CD8-positive, alpha-beta memory T cell (primary cell): ENCODE measurements at places on chromosomes 16 and 17.
A peak's percentile ranks its signal among the peaks of the same experiment; 100 is the strongest.

DNA sequence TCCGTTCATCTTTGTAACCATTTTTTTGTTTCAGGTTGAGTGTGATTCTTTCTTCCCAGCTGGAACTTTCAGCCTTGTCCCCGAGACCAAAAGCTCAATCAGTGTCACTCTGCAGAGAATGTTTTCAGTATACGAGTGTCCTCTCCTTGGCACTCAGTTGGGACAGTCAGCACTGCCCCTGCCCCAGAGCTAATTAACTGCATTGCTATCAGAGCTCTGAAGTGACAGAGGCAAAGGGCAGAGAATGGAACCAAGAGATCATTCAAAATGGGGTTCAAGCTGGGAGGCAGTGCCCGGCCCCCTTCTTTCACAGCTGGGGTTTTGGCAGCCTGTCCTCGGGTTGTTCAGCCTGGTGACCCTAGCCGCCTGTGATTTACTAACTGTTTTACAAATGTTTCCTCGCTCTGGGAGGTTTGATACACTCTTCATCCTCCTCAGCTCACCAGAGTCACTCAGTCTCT is 195.9 kb upstream of the TBX2 start:
- no peak for DNase-seq

DNA sequence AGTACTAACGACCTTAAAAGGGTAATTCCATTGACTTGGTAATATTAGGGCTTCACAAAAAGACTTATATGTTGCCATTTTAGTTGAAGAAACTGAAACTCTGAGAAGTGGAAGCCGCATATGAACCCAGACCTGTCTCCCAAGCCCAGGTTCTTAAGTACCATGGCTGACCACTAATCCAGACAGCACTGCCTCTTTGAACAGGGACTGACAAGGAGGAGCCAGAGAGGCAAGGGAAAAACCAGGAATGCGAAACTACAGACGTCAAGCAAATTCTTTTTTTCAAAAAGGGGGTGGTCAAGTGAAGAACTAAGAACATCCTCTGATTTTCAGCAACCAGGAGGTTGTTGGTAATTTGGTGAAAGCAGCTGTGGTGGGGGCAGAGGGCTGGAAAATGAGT is 15.2 kb downstream of the CYB5D1 start:
- DNase-seq: no peak

GRCh38 chr17:43852571-43852970 is 5.6 kb downstream of the CD300LG start:
- no peak for DNase-seq

DNA sequence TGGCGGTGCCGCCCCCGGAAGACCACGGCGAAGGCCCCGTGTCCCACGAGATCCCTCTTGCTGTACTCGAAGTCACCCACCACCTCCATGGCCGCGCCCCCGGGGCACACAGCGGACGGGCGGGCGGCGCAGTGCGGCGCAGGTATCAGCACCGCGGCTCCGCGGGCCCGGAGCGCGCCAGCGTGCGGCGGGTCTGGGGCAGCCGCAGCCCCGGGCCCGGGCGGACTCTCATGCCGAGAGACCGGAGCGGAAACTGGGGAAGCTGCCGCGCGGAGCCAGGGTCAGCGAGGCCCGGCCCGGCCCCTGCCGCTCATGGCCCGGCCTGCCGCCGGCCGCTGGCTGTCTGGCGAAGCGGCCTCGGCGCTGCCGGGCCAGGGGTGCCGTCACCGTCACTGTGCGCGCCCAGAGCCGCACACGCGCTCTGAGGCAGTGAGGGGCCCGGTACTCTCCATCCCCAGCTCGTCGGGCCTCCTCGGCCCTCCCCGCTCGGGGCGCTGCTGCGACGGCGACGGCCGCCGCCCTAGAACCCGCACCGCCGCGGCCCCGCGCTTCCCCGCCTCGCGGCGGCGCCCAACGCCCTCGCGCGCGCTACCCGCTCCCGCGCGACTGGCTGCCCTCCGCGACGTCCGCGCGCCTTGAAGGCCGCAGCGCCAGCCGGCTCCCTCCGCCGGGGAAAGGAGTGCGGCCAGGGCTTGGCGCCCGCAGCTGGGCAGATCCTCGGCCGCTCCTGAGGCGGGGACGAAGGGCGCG is at the start of gene ULK2:
Gene ULK2, minus strand, starts transcription at position 608 of the 750 bp plus-strand sequence. Its CDS starts 519 bp downstream, at position 89.
- DNase-seq: peak; percentile 14

GRCh38 chr17:10229181-10229580 is 30.8 kb upstream of the GAS7 start:
- no peak for DNase-seq

- DNase-seq: peak; percentile 69
Measured at GRCh38 chr16:88455610-88456355, 2.7 kb downstream of the ZFPM1 start.

DNA sequence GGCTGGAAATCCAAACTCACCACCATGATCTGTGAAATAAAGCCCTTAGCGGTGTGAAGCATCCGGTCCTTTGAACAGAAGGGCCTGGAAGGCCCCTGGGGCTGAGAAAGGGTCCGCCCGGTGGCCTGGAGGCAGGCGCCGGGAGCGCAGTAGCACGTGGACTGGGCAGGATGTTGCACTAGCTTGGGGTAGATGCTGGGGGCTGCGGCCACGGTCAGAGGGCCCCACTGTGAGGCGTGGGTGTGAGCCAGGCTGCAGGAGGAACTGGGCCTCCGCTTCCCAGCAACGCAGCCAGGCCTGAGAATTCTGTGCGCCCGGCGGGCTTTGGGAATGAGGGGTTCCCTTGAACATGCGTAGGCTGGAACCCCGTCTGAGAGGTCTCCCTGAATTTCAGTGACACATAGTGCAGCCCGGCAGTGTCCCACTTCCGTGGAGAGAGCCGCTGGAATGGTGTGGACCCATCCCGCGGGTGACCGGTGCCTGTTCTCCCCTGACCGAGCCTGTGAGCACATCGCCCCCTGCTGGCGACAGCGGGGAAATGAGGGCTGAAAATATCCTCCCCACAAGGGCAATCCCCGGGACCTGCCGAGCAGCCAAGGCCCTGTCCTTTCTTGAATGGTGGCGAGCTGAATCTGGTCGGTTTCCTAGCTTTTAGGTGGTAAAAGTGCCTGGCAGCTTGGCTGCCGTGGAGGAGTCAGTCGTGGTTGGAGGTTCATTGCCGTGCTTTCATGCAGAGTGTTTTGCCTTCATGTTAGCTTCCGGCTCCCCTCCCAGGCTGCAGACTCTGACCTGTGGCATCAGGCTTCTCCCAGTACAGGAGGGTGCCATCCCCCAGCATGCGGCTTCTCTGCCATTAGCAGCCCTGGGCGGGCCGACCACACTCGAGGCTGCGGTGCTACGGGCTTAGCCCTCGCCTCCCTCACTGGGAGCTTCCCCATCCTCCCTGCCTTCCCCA is 43.8 kb downstream of the DNAJA2 start:
- peak; percentile 37 for DNase-seq

DNA sequence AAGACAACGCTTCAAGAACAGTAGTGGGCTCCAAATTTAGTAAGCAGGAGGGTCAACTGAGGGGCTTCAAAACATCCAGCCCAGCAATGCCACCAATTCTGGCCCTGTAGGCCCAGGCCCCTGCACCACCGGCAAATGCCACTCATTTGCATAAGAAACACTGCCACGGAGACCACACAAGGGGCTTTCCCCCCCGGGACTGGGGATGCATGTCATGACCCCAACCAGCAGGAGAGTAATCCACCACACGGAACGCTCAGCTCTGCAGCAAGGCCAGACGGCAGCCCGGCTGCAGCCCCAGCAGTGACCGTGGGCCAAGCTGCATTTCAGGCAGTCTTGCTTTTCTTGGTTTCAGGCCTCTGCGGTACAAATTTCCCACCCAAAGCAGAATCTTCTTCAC is 14.1 kb downstream of the TMEM11 start:
- no peak for DNase-seq

GRCh38 chr16:74455619-74456289 is 34.5 kb upstream of the CLEC18B start:
- no peak for DNase-seq

GRCh38 chr16:84692451-84693214 is 7.2 kb upstream of the USP10 start:
- no peak for DNase-seq

GRCh38 chr16:66372078-66372897 is 5.8 kb downstream of the CDH5 start:
- DNase-seq: no peak

- DNase-seq: no peak
Measured at GRCh38 chr17:83147280-83147679, 67.9 kb downstream of the METRNL start.

GRCh38 chr16:684961-685696 is 995 bp upstream of the JMJD8 start:
- no peak for DNase-seq

DNA sequence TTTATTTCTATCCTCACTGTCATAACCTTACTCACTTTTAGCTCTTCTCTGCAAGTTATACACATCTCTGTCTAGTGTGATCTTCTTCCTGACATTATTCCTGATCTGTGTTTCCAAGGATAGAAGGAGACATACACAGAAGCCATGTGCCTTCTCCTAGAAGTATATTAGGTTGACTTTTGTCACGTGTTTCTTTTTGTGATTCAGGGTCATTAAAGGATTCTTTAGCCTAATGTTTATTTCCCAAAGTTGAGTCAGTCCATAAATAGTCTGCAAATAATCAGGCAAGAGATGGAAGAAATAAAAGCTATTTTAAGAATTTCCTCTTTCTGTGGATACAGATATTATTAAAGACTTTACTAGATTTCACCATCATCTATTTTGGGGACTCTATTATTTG is 214.1 kb upstream of the GOT2 start:
- no peak for DNase-seq

DNA sequence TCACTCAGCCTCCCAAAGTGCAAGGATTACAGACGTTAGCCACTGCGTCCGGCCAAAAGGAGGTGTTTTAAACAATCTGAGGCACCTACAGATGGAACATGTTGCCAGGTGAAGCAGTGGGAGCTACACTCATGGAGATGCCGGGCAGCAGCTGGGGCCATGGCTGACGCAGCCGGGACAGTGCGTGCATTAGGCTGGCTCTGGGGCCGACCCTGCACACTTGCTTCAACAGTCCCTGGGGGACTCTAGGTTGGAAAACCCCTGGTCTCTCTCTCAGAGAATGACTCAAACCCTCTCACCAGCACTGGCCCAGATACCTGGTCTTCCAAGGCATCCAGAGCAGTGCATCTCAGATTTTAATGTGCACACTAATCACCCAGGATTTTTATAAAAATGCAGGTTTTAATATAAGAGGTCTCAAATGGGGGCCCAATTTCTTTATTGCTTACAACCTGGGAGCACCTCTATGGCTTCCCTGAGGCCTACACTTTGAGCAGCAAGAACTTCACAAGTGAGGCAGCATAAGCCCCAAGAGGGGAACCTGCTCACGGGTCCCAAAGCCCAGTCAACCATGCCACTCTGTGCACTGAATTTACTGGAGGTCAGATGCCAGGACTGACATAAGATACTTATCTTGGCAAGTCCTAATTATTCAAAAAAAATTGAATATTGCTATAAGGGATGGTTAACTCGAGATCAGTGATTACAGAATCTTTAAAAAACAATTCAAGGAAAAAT is 70.8 kb upstream of the TRAP1 start:
- no peak for DNase-seq

- no peak for DNase-seq
Measured at GRCh38 chr17:10211666-10212065, 13.3 kb upstream of the GAS7 start.

GRCh38 chr17:51097708-51098446 is 22.8 kb downstream of the SPAG9 start:
- no peak for DNase-seq

DNA sequence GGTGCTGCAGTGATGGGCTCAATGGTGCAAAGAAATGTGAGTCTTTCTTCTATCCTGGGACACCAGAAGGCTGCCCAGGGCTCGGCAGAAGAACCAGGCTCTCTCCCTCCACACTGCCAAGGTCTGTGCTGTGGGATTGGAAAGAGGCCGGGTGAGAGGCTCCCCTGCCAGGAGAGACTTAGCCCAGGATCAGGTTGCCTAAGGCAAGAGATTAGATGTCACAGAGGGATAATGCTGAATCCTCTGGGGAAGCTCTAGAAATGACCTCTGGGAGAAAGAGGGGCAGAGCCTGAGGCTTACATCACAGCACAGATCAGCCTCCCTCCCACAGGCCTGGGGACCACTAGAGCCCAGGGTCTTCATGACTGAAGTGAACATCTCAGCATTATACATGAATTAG is 5.7 kb upstream of the DOC2B start:
- DNase-seq: no peak

DNA sequence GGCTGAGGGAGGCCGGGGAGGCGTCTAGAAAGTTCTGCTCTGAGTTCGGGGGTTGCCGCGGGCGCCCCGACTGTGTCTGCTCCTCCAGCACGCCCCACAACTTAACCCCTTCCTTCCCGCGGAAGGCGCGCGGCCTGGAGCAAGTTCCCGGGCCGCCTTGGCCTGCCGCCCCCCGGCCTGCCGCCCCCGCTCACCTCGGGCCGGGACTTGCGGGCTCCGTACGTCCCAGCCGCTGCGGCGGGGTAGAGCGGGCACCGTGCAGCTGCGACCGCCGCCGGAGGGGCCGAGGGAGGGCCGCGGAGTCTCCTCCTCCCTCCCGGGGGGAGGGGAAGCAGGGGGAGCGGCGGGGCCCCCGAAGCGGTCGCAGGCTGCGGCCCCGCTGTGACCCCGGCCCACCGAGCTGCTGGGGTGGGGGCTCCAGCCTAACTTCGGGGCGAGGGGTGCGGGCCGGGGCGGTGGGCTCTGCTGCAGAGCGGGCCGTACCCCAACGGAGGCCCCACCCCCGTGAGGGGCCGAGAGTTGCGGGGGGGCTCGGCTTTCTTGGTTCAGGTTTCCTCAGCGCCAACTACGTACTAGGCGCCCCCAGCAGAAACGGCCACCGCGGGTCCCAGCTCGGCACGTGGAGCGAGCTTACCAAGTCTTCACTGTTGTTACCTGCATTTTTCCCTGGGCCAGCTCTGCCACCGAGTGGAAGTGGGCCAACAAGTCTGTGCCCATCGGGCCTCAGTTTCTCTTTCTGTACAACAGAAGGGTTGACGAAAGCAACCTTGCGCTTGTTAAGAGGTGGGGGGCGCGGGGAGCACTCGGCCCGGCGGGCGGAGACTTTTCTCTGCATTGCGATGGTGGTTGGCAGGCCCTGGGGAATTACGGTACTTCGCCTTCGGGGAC is at the start of gene CCDC102A:
Gene CCDC102A, minus strand, starts transcription at position 266 of the 888 bp plus-strand sequence. CDS start 7,394 bp downstream, outside the sequence.
- peak; percentile 50 for DNase-seq

DNA sequence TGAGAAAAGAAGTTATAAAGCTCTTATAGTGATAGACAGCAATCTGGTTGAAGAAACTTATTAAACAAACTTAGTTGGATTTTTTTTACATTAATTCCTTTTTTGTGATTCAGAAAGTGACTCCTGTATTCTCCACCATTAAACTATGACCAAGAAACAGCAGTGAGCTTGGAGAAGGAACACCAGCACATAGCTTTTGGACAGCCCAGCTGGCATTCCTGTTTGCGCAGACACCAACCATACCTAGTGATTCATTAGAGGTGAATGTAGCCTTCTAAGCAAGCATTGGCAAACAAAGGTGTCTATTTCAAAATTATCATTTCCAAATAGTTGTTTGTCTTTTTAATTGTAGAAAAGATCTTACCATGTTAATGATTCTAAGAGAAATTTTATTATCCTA is 94.4 kb downstream of the STXBP4 start:
- DNase-seq: no peak

DNA sequence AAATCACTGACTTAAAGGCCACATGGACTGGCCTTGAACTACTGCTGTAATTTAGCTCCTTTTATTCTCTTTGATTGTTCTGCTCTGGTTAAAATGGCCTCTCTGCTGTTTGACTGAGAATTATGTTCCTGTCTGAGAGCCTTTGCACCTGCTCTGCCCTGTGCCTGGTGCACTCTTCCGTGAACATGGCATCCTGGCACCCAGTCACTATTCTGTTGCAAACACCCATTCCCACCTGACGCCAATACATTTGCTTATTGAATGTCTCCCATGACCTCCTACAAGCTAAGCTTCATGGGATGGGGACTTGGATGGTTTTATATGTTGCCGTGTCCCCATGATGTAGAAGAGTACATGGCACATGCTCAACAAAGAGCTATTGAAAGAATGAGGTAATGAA is 20.1 kb downstream of the HSD17B2 start:
- DNase-seq: no peak
